ENCODE measurements at places on chromosomes 5 and 9.
A peak's percentile ranks its signal among the peaks of the same experiment; 100 is the strongest.

GRCh38 chr5:35443803-35444595, 173.7 kb upstream of the SPEF2 start:
- DNase-seq = no peak

DNA sequence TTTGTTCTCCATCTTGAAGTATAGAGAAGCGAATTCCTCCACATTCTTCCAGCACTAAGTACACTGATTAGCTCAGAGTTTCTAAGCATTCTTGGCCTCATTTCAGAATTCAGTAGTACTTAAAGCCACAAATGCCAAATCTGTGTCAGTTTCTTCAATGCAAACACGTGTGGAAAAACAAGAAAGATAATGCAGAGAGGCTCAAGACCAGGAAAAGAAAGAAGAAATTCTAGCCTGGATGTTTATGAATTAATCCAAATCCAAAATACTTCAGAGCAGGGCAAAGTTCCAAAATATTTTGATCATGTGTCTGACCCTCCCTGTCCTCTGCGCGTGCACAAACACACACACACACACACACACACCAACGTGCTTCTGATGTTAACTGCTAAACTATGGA, 457.6 kb downstream of the SLCO4C1 start:
- DNase-seq = no peak

DNA sequence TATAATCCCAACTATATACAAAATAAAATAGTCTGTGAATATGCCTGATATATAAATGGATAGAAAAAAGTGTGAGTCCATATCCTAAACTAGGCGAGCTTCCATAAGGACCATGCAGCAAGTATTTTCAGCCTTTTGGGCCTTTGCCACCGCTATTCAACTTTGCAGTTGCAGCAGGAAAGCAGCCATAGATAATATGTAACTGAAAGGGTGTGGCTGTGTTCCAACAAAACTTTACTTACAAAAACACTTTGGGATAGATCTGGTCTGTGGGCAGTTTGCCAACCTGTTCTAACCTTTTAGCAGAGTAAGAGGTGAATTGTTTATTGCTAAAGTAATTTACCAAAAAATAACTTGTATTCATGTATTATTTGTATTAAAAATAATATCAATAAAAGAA, 127.8 kb upstream of the GPR151 start:
- no peak for DNase-seq

DNA sequence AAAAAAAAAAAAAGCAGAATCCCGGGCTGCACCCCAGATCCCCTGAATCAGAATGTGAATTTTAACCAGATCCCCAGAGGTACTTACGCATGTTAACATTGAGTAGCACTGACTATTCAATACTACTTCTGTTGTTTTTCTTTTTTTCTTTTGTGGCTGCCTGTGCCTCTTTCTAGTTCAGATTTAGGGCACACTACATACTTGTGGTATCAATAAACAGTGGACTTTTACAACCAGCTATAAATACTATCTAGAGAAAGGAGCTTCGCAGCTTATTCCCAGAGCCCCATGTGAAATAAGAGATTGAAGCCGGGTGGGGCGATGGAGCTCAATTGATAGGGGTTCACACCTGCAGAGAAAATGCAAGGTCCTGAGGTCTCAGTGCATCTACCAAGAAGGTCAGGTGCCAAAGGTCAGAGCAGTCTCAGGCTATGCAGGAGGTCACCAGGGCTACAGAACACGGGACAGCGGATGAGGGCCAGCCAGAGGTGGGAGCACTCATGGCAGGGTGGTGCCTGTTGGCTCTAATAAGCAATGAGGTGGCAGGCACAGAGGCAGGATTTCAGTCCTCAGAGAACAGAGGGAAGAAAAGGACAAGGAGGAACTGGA, 22.3 kb downstream of the WWC1 start:
- no peak for DNase-seq

GRCh38 chr5:151115272-151115905, 34.6 kb upstream of the TNIP1 start:
- peak; percentile 82 for DNase-seq

- DNase-seq = peak; percentile 39
These were observed 43.5 kb upstream of the DNAH5 start for GRCh38 chr5:13987843-13988464.

GRCh38 chr9:3268223-3268622, 257.6 kb downstream of the RFX3 start:
- no peak for DNase-seq

- no peak for DNase-seq
These were observed 61.9 kb downstream of the OXCT1 start for GRCh38 chr5:41808294-41808693.

DNA sequence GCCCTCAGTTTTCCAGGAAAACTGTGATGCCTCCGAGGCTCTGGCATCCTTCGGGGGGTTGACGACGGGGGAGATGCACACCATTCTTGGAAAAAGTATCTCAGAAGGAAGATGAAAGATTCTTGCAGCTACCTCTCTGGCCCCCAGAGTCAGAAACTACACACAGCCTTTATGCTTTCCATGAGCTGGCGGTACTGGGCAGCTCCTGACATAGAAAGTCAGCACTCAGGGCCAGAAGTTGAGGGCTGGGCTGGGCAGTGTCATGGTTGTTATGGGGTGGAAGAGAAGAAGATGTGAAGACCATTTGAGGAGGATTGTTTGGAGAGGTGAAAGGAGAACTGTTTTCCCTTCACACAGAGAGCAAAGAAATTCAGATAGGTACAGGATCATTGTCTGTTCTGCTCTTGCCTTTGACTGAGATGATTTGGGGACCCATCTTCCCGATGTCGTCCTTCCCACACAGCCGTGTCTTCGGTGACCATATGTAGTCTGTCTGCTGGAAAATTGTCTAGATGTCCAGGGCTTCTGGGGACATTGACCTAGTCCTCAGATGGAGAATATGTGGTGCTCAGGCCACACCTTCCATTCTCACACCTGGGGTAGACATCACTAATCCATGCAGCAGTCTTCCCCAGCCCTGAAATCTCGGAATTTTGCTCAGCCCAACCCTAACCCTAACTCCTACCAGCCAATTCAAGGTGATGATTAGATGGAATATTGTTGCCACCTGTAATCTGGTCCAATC, 237.1 kb downstream of the CACNA1B start:
- DNase-seq = no peak

DNA sequence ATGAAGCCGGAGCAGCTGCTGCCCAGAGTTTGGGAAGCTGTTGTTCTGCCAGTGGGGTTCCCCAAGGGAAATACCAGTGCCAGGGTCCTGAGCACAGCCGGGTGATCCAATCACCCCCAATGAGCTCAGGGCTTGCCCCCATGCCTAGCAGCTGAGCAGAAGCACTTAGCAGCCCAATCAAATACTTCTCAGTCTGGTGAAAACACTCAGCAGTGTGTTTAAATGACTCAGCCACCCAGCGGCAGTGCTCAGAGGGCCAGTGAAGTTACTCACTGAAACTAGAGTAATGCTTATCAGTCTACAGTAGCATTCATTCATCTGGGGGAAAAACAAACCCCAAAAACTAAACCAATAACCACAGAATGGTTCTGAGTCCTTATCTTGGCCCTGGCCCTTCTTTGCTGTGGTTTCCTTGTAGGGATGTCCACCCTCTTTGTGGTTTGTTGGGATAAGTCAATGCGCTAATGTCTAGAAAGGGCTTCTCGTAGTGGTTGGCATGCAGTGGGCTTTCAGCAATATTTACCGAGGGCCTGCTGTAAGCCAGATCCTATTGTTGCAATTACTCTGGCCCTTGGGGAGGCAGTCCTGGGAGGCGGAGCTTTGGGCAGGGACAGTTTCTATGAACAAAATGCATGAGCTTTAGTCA, 43.1 kb downstream of the LHX2 start:
- DNase-seq = peak; percentile 68

GRCh38 chr9:116599342-116599884, 87.7 kb upstream of the TRIM32 start:
- DNase-seq = no peak

- peak; percentile 77 for DNase-seq
These were observed 599 bp downstream of the MLLT3 start for GRCh38 chr9:20621471-20622329.

DNA sequence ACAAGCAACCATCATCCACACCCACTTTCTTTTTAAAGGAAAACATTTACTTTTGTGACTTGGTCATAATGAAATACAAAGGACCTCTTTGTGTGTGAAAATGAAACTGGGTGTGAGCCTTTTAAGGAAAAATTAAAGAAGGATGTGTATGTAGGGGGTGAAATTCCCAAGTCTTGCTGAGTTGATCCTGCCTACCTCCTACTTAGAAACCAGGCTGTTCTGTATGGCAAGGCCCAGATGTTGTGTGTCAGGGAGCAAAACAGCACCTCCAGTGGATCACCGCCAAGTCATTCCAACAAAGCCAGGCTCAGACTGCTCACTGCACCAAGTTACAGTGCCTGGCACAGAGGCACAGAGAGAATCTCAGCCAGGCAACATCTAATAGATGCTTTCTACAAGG, 198.5 kb upstream of the FBN2 start:
- DNase-seq = no peak

- DNase-seq = no peak
These were observed 100.3 kb upstream of the SPIN1 start for GRCh38 chr9:88287972-88288371.

- DNase-seq = no peak
These were observed 10.8 kb downstream of the PDGFRB start for GRCh38 chr5:150144879-150145278.

DNA sequence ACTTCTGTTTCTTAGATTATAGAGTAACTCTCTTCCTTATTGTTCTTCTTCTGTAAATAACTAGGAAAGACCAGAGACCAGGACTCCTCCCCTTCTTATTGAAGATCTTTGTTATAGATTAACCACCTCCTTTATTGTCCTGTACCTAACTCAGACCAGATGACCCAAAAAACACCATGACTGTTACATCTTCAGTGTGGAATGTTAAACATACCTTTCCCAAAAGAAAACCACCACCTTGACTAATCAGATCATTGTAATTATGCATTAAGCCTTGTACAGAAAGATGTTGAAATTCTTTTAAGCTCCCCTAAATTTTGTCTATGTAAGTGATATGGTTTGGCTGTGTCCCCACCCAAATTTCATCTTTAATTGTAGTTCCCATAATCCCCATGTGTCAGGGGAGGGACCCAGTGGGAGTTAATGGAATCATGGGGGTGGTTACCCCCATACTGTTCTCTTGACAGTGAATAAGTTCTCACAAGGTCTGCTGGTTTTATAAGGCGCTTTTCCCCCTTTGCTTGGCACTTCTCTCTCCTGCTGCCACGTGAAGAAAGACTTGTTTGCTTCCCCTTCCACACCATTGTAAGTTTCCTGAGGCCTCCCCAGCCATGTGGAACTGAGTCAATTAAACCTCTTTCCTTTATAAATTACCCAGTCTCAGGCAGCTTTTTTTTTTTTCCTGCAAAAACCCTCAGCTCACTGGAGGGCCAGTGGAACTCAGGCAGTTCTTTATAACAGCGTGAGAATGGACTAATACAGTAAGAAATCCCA, 26.3 kb downstream of the ARSB start:
- no peak for DNase-seq

GRCh38 chr5:163489745-163490075, 15.7 kb upstream of the MAT2B start:
- no peak for DNase-seq

DNA sequence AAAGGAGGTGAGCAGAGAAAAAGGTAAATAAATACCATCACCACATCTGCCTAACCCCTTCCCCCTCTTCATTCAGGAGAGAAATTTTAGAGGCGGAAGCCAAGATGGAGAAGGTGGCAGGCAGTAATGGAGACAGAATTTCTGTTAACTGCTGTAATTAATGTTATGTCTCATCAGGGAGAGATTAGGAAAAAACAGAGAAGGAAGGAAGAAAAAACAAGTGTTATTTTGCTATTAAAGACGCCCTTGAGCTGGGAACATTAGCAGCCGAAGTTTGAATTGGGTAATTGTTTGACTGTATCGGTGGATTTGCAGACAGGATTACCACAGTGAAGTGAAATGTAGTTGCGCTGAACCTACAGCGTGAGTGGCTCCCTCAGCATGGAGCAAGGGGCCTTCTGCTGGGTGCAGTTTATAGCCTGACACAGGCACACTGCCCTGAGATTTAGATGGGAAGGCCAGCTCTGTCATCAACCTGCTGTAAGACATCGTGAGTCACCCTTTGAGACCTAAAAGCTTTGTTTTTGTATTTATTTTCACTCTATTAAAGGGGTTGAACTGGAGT, 136.3 kb downstream of the ASTN2 start:
- no peak for DNase-seq

- no peak for DNase-seq
These were observed 473.5 kb downstream of the MAT2B start for GRCh38 chr5:163978897-163979296.

GRCh38 chr5:107538805-107539445, 131.8 kb downstream of the EFNA5 start:
- no peak for DNase-seq

DNA sequence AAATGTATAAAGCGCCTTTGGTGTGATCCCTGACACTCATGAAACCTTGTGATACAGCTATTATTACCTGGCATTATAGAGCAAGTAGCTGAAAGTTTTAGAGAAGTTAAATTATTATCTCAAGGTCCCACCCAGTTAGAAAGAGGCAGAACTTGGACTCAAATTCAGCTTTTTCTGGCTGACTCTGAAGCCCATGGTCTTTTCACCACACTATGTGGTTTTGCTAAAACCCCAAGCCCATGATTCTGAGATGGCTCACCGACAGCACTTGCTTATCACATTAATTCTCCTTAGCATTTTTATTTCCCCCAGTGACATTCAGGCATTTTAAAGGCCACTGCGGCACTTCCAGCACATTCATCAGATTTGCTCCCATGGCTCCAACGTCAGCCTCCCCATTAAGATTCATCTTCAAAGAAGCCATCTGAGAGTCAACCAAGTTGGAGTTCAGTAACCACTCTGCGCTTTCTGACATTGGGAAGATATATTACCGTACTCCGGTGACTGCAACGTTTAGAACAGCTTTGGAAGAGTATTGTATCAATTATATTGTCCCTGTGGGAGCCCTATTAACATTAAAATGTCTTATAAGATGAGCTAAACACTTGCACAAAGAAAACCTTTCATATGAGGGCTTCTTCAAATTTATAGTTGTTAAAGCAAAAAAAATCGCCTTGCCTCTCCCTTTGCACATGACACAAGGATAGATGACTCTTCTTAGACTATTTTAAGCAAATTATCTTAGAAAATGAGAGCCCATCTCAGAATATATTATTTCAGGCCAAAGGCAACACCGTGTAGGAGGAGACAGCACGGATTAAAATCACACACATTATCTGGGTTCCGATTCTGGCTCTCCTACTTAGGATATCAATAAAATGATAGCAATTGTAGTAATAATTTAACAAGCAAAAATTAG, 638.1 kb downstream of the ACTL7B start:
- no peak for DNase-seq

DNA sequence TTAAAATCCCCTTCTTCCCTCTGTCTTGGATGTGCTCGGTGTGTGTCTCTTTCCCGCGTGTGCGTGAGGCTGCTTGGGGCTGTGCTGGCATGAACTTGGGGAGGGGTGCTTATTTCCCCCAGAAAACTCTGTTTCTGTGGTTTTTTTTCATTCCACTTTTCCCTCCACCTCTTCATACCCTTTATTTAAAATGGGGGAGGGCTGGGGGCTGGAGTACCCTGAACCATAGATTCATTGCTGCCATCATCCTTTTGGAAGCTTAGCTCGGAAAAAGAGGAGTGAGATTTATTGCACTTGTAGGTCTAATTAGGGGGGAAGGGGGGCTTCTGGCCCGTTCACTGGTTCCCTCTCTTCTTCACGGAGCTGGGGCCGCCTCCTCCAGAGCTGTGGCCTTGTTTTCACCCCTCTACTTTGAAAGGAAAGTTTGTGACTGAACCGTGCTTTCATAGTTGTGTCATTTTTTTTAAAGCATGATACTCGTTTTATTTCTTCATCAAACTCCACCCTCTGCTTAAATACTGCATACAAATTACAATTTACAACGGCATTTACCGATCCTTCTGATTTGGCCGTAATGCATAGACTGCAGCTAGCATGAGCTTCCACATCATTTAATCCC, 2.9 kb downstream of the NR2F1 start:
- DNase-seq = no peak

All from stimulated activated CD4-positive, alpha-beta T cell treated with anti-CD3 and anti-CD28 coated beads, Interleukin-15, amount 100 ng/mL, for 24 hours (primary cell).